ENCODE measurements at places on chromosomes 11 and 22.

DNA sequence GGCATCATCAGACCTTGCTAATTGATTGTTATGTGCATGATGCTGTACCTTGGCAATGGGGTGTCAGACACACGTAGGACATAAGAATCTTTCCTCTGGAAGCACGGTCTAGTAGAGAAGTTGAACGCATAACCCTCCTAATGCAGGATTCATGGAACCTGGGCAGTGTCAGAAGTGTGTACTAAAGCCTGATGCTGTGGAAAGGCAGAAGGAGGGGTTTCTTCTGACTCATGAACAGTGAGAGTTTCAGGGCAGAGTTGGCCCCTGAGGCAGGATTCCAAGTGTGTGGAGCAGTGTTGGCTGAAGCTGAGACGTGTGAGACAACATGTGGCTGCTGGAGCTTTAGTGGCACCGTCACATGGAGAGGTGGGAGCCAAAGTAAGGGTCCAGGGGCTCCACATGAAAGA, 3.5 kb downstream of the PANX1 start:
- DNase-seq, result no peak

DNA sequence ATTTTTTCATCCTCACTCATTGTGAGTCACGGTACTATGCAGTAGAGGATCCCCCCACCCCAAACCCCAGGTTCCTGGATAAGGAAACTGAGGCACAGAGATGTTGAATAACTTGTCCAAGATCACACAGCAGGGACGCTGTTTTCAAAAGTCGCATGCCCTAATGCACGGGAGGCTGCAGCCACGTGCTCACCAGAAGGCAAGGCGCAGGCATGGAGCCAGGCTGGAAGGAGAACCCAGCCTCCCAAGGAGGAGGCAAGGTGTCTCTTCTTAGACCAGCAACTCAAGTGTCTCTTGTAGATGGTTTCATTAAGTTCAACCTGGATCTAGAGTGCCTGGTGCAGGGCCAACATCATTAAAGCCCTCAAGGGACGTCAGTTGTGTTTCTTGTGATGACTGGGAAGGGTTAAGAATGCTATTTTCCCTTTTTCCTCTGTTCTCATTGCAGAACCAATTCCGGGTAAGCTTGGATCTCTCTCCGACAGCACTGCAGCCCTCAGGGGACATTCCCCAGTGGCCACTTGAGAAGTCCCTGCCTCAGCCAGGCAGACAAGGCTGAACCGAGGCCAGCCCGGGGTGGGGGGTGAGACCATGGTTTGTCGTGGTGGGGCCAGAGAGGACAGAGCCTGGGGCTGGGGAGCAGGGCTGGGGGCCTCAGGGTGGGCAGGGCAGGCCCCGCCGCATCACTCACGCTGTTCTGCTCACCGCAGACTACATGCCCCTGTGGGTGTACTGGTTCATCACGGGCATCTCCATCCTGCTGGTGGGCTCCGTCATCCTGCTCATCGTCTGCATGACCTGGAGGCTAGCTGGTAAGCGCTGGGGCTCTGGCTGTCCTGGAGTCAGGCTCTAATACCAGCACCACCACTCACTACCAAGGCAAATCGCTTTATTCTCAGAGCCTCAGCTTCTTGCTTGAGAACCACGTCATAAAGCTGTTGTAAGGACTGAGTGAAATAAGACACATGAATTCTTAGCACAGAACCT, 15.7 kb downstream of the TMEM121B start:
- DNase-seq, result no peak

DNA sequence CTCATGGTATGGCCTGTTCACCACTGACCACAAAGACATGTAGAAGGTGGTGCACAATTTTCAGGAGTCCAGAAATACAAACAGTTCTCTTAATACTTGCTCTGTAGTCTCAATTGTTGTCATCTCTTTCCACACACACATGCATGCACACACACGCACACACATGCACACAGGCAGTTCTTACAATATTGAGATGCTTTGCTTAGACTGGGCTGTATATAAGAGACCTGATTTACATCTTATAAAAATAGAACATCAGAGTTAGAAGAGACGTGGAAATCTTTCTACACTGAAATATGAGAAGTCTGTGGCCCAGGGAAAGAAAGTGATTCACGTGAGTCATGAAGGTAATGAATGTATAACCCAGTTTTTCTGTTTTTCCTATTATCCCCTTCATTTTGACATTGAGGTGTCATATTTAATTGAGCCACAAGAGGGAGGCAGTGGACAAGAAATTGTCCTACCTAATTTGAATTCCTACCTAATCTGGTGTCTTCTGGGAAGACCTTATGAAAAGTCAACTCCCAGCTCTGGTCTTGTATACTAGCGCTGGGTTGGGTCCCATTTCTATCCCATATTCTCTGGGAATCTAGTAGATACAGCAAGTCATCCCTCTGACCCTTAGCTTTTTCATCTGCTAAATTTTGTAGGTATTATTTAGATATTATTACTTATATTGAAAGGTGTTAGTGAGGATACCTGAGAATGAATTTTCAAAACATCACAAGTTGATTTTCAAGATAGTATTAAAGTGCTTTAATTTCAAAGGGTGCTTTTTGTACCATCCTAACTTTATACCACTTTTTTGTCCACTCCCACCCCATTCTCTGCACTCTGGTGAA, 14.9 kb upstream of the MS4A4A start:
- DNase-seq, result no peak

DNA sequence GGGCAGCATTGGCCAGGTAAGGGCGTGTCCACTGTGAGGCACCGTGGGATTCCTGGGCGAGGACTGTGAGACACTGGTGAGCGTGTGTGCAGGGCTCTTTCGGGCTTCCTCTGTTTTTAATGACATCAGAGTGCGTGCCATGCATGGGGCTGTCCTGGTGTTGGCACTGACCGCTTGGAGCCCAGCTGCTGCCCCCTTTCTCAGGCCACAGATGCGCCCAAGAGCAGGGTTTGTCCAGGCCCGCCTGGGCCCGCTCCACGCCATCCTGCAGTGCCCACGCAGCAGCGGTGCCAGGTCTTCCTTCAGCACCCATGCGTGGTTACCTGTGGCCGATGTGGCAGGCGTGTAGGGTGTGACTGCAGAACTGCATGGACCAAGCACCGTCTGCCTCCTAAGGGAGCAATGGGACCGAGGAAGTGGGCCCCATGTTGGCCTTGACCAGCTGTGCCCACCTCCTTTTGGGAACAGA, 72.3 kb upstream of the SEPTIN5 start:
- DNase-seq, result no peak

- DNase-seq, result no peak
Observed at GRCh38 chr11:110565357-110566336, 135.9 kb downstream of the FDX1 start.

DNA sequence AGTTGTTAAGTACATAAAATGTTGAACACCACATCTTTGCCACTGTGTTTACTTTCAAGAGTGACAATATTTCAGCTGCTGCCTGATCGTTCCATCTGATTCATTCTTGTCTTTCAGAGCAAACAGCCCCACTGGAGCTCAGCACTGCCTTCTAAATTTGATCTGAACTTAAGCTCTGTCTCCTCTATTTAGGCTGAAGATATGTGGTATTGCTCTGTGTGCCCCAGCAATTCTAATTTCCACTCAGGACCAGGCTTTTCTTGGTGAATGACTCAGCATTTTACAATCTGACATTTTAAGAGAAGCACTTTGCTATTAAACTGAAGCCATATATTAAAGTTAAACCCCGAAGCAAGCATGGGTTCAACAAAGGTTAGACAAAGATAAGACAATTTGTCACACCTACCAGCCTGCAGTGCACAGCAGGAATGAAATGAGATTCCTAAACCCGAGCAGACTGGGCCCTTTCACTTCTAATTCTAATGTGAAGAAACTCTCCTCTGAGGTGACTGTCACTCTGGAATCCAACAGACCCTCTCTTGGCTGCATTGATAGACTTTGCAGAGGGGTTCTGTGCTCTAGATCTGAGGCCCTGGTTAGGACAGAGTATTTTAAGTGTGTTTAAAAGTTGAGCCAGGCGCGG, 41.7 kb upstream of the PLET1 start:
- no peak for DNase-seq

GRCh38 chr11:78181185-78181584, 7.2 kb downstream of the KCTD21 start:
- DNase-seq, result no peak

GRCh38 chr22:43185860-43186261, 1.1 kb downstream of the TTLL12 start:
- DNase-seq, result peak; percentile 48

DNA sequence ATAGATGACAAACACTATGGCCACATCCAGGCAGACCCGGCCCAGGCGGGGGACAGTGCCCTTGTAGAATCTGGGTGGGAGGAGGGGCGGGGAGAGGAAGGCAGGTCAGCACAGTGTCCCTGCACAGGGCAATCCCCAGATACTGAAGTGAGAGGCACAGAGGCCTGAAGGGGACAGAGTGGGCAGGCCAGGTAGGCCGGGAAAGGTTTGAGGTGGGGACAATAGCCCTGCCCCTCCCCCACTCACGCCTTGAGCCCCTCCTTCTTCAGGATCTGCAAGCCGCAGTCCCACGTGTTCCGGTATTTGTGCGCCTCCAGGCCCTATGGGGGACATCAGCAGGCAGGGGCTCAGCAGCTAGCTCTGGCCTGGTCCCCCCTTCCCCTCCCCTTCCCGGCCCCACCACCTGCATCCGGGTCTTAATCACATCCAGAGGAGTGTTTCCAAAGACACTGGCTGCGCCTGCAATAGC, 2.3 kb downstream of the SLC25A1 start:
- DNase-seq, result peak; percentile 64

DNA sequence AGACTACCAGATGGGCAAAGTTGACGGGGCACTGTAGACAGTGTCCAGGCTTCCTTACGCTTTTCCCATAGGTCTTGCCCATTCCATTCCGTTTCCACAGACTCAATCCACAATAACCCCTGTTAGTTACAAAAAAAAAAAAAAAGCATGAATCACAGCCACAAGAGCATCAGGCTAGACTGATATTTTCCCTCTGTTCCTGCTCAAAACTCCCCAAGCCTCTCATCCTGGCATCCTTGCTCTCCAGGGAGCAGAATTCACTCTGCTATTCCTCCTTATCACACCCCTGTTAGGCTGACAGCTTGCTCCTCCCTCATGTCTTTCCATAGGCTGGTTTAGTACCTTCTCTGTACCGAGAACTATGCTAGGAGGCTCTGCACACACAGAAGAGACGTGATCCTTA, 42.2 kb downstream of the TMEM123 start:
- DNase-seq, result no peak

- DNase-seq, result peak; percentile 45
Observed at GRCh38 chr11:130715085-130715876, 201.0 kb downstream of the SNX19 start.

DNA sequence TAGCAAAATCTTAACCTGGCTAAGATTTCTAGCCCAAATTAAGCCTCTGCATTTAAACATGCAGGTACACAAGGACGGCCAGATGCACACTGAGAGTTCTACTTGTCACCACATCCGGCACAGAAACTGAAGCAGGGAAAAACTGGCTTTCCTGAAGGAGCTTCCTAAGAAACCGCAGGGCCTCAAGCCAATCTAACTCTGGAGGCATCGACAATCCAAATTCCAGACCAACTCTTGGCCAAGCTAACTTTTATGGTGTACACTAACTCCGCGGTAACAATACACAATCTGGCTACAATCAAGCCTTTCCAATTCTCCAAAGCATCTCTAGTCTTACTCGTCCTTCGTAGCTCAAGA, 1.2 kb downstream of the MSANTD2 start:
- peak; percentile 58 for DNase-seq

- no peak for DNase-seq
Observed at GRCh38 chr22:39315389-39315788, 4.0 kb downstream of the RPL3 start.

GRCh38 chr22:48021991-48022401, 1259.5 kb downstream of the TBC1D22A start:
- DNase-seq, result no peak

GRCh38 chr11:38005597-38005996, 1407.6 kb upstream of the RAG2 start:
- DNase-seq, result no peak

GRCh38 chr22:26436903-26437515, 7.9 kb downstream of the ASPHD2 start:
- DNase-seq, result no peak

DNA sequence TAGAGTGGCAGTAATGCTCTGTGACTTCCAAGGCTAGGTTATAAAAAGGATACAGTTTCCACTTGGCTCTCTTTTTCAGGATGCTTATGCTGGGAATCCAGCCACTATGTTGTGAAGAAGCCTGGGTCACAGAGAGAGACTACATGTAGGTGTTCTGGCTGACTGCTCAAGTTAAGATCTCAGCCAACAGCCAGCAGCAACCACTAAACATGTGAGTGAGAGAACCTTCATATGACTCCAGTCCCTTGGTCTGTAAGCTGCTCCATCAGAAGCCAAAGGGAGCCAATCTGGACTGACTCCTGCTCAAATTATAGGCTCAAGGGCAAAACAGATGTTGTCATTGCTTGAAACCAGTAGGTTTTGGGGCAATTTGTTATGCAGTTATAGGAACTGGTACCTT, 162.7 kb downstream of the MAML2 start:
- no peak for DNase-seq

DNA sequence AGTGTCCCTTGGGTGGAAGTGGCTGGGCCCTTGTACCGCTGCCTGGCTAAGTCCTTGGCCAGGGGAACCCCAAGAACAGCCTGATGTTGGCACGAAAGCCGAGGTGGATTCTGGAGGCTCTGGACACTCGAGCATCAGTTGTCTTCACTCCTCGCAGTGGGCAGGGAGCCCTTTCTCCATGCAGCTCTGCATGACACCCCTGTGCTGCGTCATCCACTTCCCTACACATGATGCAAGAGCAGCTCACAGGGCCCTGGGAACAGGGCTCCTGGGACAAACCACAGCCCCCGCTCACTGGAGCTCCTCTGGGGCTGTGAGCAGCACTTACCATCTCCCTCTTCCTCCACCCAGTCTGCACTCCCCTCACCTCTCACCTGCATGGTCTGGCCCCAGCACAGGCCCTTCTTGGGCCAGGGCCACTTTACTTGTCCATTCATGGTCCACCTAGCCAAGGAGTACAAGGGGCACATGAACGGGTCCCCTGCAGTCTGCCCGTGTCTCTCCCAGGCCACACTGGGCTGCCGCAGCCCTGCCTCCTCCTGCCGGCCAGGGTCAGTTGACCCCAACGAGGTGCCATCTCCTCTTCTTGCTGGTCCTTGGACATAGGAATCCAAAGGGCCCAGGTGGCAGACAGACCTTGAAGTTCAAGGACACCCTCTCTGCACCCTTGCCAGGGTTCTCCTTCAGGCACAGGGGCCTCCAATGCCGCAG, 66.5 kb downstream of the IGF2 start:
- DNase-seq, result no peak

- no peak for DNase-seq
Observed at GRCh38 chr11:2138068-2138430, 1.1 kb downstream of the IGF2 start.

DNA sequence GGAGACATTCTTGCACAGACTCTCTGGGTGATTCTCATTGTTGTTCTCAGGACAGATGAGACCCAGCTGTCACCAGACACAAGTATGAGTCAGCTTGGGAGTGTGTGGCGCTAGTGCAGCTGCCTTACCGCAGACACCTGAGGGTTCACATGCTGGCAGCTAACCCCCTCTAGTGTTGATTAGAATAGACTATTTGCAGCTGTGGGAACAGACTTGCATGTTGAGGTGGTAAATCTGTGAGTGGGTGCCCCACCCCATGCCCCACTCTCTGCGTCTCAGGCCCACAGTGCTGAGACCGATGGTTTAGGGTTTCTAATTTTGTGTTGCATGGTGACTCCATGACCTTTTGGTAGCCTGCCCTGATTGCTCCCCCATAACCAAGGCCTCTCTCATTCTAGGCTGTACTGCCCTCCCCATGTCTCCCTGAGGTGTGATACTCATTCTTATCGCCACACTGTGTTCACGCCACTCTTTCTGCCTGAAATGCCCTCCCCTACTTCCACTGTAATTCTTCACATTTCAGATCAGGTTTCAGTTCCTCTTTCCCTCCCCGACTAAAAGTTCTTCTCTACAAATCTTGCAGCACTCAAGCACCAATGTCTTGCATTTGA, 73.7 kb upstream of the KIRREL3 start:
- DNase-seq, result peak; percentile 28

All from right hindlimb (tissue), 1 donor.